Esophagus squamous epithelium (tissue), 5 donors: ENCODE measurements at places on chromosomes 5 and 9.

- no peak for DNase-seq
These were observed 294.5 kb downstream of the EBF1 start for GRCh38 chr5:158805195-158805594.

DNA sequence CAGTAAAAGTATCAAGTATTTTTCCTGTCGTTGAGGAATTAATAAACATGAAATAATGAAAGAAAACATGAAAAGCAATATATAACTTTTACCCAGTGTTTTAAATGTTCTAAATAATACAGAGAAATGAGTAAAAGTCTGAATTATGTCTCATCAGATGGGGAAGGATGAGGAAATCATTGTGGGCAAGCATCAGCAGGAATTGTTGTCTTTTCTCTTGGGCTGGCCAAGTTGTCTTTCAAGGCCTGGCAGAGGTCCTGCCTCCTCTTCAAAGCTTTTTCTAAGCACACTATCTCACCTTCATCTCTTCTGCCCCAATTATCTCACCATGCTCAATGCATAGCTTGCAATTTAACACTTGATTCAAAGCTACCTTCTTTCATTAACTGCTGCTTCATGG is 41.9 kb downstream of the MOCS2 start:
- no peak for DNase-seq

DNA sequence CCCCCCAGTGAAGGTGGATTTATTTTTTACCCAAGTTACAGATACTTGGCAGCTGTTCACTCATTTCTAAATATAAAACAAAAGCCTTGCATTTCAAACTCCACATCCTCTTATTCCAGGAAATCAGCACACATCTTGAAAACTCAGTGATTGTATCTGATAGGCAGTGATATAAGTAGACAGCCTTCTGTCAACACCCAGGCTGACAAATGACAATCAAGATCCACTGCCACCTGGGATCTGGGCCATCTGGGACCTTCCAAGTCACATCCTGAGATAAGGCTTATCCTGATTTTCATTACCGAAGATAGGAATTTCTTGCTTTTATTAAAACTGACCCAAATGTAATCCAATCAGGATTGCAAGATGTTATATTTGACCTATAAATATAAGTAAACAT is 201.3 kb upstream of the PUM3 start:
- no peak for DNase-seq

- no peak for DNase-seq
These were observed 56.6 kb downstream of the C6 start for GRCh38 chr5:41156739-41157138.

DNA sequence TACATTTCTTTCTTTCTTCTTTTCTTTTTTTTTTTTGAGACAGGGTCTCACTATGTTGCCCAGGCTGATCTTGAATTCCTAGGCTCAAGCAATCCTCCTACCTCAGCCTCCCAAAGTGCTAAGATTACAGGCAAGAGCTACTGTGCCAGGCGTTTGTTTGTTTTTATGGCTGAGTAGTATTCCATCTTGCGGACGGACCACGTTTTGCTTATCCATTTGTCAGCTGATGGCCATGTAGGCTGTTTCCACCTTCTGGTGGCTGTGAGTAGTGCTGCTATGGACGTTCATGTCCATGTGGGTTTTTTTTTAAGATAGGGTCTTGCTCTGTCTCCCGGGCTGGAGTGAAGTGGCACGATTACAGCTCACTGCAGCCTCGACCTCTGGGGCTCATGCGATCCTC is 2.5 kb downstream of the DOK3 start:
- DNase-seq = no peak
